ENCODE measurements at places on chromosomes 6 and 20. TPM values are rescaled to one million over a fixed set of nuclear protein-coding genes. Genes with fewer than 3 reads are reported as not detected.

HLA-DQB1 gene
- total RNA-seq, result not detected

C6orf132 gene
- total RNA-seq, result 0.31 TPM

KCNK16 gene
- total RNA-seq, result not detected

SNPH gene
- 6.2 TPM for total RNA-seq

FAM83C gene
- not detected for total RNA-seq

COL10A1 gene
- not detected for total RNA-seq

SYNDIG1 gene
- total RNA-seq, result 3.2 TPM

SMLR1 gene
- total RNA-seq, result not detected

BPIFB1 gene
- total RNA-seq, result not detected

ACOT13 gene
- total RNA-seq, result 9.9 TPM

OPRM1 gene
- not detected for total RNA-seq

PRR18 gene
- total RNA-seq, result not detected

CAGE1 gene
- total RNA-seq, result 0.06 TPM

LY6G6C gene
- total RNA-seq, result not detected

DDO gene
- total RNA-seq, result 5.5 TPM

JPH2 gene
- 0.37 TPM for total RNA-seq

DDX43 gene
- 0.68 TPM for total RNA-seq

GJA10 gene
- total RNA-seq, result not detected

PHACTR3 gene
- not detected for total RNA-seq

CRISP2 gene
- total RNA-seq, result not detected

NCR2 gene
- not detected for total RNA-seq

ARFGEF2 gene
- total RNA-seq, result 50.1 TPM

GPSM3 gene
- 0.92 TPM for total RNA-seq

NKAPL gene
- total RNA-seq, result 1.9 TPM

SAMD5 gene
- total RNA-seq, result 0.26 TPM

UBD gene
- total RNA-seq, result not detected

MTFR2 gene
- total RNA-seq, result 3.2 TPM

ROS1 gene
- not detected for total RNA-seq

PNPLA1 gene
- not detected for total RNA-seq

EYS gene
- total RNA-seq, result under 0.01 TPM

BANF2 gene
- not detected for total RNA-seq

SPTLC3 gene
- 14.7 TPM for total RNA-seq

GPR6 gene
- not detected for total RNA-seq

RWDD2A gene
- total RNA-seq, result 5.0 TPM

HAO1 gene
- not detected for total RNA-seq

PAX1 gene
- total RNA-seq, result not detected

ZNF512B gene
- total RNA-seq, result 7.2 TPM

C20orf141 gene
- total RNA-seq, result not detected

CTCFL gene
- total RNA-seq, result not detected

BPIFB2 gene
- not detected for total RNA-seq

CDSN gene
- total RNA-seq, result not detected

MYB gene
- total RNA-seq, result 0.53 TPM

TOX2 gene
- 0.25 TPM for total RNA-seq

AHCY gene
- total RNA-seq, result 77.3 TPM

SLC2A10 gene
- 40.8 TPM for total RNA-seq

CRISP3 gene
- total RNA-seq, result not detected

HCK gene
- total RNA-seq, result not detected

CST3 gene
- 310 TPM for total RNA-seq

NXT1 gene
- 21.0 TPM for total RNA-seq

B3GAT2 gene
- total RNA-seq, result not detected

Measured in aortic smooth muscle cell (primary cell).